ENCODE measurements at places on chromosomes 2 and 18. TPM values are rescaled to one million over a fixed set of nuclear protein-coding genes. Genes with fewer than 3 reads are reported as not detected.

DNA sequence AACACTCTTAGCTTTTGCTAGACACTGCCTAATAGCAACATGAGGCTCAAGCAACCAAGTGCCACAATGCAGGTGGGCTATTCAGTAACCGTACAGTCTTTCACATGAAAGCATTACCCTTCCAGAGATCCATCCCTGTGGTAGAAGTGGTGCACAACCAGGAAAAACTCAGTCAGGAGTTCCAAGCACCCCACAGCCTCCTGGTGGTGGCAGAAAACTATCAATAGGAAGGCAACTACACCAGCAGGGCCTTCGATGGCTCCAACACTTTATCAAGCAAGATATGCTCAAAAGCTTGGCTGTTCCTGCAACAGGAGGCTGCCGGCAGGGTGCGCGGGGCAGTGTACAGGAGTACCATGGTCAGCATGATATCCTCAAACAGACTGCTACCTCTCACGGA is 176.1 kb upstream of the DLGAP1 start:
- H3K4me1 ChIP-seq, result no peaks in the 10 kb centered on the region
- no peaks in the 10 kb centered on the region for H3K36me3 ChIP-seq
- no peak overlapping the region for H3K4me3 ChIP-seq

DNA sequence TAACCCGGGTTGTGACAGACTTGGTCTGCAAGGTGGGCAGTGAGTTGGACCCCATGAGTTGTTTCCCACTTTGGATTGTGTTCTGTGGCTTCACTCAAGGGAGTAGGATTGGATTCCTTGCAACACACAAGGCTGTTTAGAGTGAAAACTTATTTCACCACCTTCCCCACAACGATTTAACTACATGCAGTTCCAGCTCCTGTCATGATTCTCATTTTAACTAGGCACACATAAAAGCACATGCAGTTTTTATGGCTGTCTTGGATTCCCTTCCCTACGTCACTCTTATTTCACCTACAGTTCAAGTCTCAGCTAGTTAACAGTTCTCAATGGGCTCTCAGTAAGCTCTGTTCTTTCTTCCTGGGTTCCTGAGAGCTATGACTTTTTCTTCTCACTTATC is 15.9 kb downstream of the EFEMP1 start:
- H3K27me3 ChIP-seq, result no peaks in the 10 kb centered on the region
- no peaks in the 10 kb centered on the region for H3K4me1 ChIP-seq
- H3K27ac ChIP-seq, result no peak overlapping the region
- DNase-seq, result no peak
- H3K36me3 ChIP-seq, result no peaks in the 10 kb centered on the region
- no peak overlapping the region for H3K4me3 ChIP-seq

GRCh38 chr2:51297488-51297887 is 265.6 kb upstream of the NRXN1 start:
- no peaks in the 10 kb centered on the region for H3K4me1 ChIP-seq
- no peak for DNase-seq
- H3K27ac ChIP-seq, result no peak overlapping the region
- H3K27me3 ChIP-seq, result no peaks in the 10 kb centered on the region
- H3K36me3 ChIP-seq, result no peaks in the 10 kb centered on the region

DNA sequence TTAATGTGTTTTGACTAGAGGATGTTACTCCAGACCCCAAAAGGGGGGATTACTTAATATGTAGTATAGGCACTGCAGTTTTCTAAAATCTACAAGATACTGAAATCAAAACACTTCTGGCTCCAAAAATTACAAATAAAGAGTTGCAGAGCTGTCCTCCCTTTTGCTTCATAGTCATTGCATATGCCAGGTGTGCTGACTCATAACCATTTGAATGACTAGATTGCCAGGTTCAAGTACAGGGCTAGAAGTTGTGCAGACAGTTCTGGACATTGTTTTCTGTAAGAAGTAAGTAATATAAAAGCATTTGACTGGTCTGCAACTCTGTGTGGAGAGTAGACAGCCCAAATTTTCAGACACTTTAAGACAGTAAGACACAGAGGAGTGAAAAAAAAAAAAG is 6.7 kb downstream of the CWC22 start:
- DNase-seq, result no peak
- no peak overlapping the region for H3K27ac ChIP-seq
- no peaks in the 10 kb centered on the region for H3K27me3 ChIP-seq
- no peaks in the 10 kb centered on the region for H3K36me3 ChIP-seq
- H3K4me1 ChIP-seq, result peaks cover 6% of the 10 kb centered on the region
- H3K4me3 ChIP-seq, result no peak overlapping the region

DNA sequence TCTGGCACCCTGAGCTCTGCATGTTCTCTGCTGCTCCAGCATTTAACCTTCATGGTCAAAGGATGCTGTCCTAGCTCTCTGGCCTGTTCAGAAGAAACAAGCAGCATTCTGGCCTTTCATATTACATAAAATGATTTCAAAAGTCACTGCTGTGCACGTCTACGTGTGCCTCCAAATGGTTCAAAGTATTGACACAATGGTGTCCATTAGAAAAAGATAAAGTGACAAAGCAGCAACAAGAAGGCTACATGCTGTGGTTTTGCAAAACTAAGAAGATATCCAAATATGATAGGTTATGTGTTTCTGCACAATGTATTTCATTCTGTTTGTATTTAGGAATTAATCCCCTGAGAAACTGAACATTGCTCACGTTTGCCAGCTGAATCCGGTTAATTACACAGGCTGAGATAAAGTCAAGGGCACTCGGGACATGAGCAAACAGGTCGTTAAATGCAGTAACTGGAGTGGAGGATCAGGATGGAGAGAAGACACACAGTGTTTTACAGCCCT is 258.5 kb downstream of the DOK6 start:
- H3K27ac ChIP-seq, result no peak overlapping the region
- H3K4me3 ChIP-seq, result no peak overlapping the region
- DNase-seq, result no peak
- no peaks in the 10 kb centered on the region for H3K27me3 ChIP-seq

GRCh38 chr18:22709288-22710060 is 223.7 kb upstream of the RBBP8 start:
- no peak overlapping the region for H3K4me3 ChIP-seq
- no peaks in the 10 kb centered on the region for H3K36me3 ChIP-seq
- H3K27ac ChIP-seq, result no peak overlapping the region
- H3K27me3 ChIP-seq, result no peaks in the 10 kb centered on the region

The ARHGAP28 gene
- total RNA-seq, result 0.83 TPM

DNA sequence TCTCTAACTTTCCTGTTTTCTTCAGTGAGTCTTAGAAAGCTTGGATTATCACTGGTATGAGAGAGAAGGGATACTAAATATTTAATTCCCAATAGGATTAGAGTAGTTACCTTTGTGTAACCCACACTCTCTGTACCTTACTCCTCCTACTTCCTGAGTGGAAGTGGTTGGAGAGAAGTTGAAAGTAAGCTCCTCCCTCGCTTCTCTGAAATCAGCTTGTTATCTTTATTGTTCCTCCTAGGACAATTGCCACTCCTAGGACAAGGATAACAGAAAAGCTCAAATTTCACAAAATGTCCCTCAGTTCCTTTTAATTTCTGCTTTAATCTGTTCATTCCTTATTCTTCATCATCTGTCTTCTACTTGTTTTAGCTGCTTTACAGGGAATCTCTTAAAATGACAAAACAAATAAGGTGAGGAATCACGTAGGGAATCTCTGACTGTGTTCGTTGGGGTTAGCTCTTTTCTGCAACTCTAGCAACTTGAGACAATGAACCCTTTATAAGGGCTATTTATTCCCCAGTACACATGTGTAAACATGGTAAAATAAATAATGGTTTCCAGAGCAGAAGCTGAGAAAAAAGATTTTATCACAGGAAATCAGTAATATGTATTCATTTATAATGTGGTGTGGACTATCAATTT is 8.6 kb downstream of the ITPRID2 start:
- H3K27me3 ChIP-seq, result no peaks in the 10 kb centered on the region
- peaks cover 56% of the 10 kb centered on the region for H3K36me3 ChIP-seq
- DNase-seq, result no peak
- H3K4me1 ChIP-seq, result peaks cover 24% of the 10 kb centered on the region
- H3K4me3 ChIP-seq, result no peak overlapping the region

- no peak overlapping the region for H3K4me3 ChIP-seq
- no peaks in the 10 kb centered on the region for H3K27me3 ChIP-seq
- no peaks in the 10 kb centered on the region for H3K36me3 ChIP-seq
- H3K4me1 ChIP-seq, result no peaks in the 10 kb centered on the region
Measured at GRCh38 chr2:212595036-212595654, 56.5 kb upstream of the ERBB4 start.

DNA sequence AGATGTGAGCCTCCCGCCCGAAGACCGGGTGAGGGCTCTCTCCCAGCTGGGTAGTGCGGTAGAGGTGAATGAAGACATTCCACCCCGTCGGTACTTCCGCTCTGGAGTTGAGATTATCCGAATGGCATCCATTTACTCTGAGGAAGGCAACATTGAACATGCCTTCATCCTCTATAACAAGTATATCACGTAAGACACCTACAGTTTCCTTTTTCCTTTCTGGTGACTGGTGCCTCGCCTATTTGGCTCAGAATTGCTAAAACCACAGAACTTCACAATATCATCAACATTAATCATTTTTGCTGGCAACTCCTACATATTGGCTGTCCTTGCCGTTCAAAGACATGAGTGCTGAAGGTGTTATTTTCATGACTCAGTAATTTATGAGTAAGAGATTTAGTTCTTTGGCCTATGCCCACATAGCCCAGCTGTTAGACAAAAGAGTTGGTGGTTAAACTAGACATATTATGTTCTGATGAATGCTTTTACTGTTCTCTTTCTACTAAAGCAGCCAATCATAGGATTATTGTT is 2.2 kb downstream of the STAMBP start:
- peak overlapping the region; percentile 95 for H3K27ac ChIP-seq
- H3K27me3 ChIP-seq, result no peaks in the 10 kb centered on the region
- DNase-seq, result no peak
- H3K4me3 ChIP-seq, result no peak overlapping the region
- H3K4me1 ChIP-seq, result peaks cover 52% of the 10 kb centered on the region

GRCh38 chr18:23311351-23312121 is 141.6 kb upstream of the RIOK3 start:
- H3K4me1 ChIP-seq, result no peaks in the 10 kb centered on the region
- no peak overlapping the region for H3K4me3 ChIP-seq
- H3K27ac ChIP-seq, result no peak overlapping the region
- no peaks in the 10 kb centered on the region for H3K36me3 ChIP-seq

GRCh38 chr2:208280933-208281332 is 14.9 kb downstream of the PIKFYVE start:
- H3K36me3 ChIP-seq, result peaks cover 86% of the 10 kb centered on the region
- DNase-seq, result no peak
- H3K27me3 ChIP-seq, result no peaks in the 10 kb centered on the region
- H3K27ac ChIP-seq, result no peak overlapping the region

- H3K27me3 ChIP-seq, result no peaks in the 10 kb centered on the region
- H3K4me1 ChIP-seq, result no peaks in the 10 kb centered on the region
- no peak for DNase-seq
- no peak overlapping the region for H3K27ac ChIP-seq
- H3K36me3 ChIP-seq, result no peaks in the 10 kb centered on the region
Measured at GRCh38 chr2:201572846-201573508, 70.3 kb downstream of the TMEM237 start.

DNA sequence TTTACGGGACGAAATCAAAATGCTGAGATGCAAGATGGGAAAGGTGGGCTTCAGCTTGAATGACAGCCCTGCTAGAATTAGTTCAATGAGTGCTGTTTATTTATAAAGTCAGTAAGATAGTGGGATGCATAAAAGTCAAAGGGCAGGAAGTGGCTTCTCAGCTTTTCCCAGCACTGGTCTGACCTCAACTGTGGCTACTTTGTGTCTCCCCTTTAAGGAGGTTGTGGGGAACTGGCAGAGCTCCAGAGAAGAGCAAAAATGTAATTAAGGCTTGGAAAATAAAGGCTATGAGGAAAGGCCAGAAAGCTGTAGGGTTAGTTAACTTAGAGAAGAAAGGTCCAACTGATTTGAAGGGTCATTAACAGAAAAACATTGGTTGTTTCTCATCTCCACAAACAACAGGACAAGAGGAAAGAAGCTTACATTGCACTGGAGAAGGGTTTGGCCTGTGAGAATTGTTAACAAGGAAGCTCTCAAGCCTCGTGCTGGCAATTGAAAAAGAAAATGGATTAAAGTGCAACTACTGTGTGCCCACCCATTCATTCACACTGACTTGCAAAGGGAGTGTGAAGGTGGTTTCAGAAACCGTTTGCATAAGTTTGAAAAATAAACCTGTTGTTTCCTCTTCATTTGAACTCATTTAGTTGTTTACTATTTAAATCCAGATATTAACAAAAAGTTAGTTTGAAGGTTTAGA is 68.8 kb upstream of the CD28 start:
- no peaks in the 10 kb centered on the region for H3K27me3 ChIP-seq
- no peak overlapping the region for H3K4me3 ChIP-seq
- DNase-seq, result no peak
- H3K36me3 ChIP-seq, result no peaks in the 10 kb centered on the region
- no peaks in the 10 kb centered on the region for H3K4me1 ChIP-seq

The PDCD1 gene
- total RNA-seq, result 0.11 TPM

GRCh38 chr18:10413722-10414121 is 40.7 kb upstream of the APCDD1 start:
- DNase-seq, result no peak
- no peaks in the 10 kb centered on the region for H3K36me3 ChIP-seq
- H3K27me3 ChIP-seq, result no peaks in the 10 kb centered on the region
- H3K4me1 ChIP-seq, result no peaks in the 10 kb centered on the region
- H3K27ac ChIP-seq, result no peak overlapping the region

GRCh38 chr2:160419776-160420505 is 73.7 kb downstream of the RBMS1 start:
- no peak overlapping the region for H3K4me3 ChIP-seq
- DNase-seq, result no peak
- no peaks in the 10 kb centered on the region for H3K36me3 ChIP-seq
- peaks cover 57% of the 10 kb centered on the region for H3K4me1 ChIP-seq
- peak overlapping the region; percentile 28 for H3K27ac ChIP-seq

- peaks cover 53% of the 10 kb centered on the region for H3K36me3 ChIP-seq
- H3K4me1 ChIP-seq, result peaks cover 23% of the 10 kb centered on the region
- no peaks in the 10 kb centered on the region for H3K27me3 ChIP-seq
Measured at GRCh38 chr18:3251963-3252277, 4.3 kb downstream of the MYL12A start.

The ANKRD30BL gene
- not detected for total RNA-seq

- no peak overlapping the region for H3K4me3 ChIP-seq
- no peak overlapping the region for H3K27ac ChIP-seq
- H3K4me1 ChIP-seq, result peaks cover 31% of the 10 kb centered on the region
- DNase-seq, result no peak
Measured at GRCh38 chr2:121360566-121361300, 75.7 kb upstream of the TFCP2L1 start.

- H3K36me3 ChIP-seq, result peaks cover 51% of the 10 kb centered on the region
- peaks cover 24% of the 10 kb centered on the region for H3K4me1 ChIP-seq
- H3K27ac ChIP-seq, result no peak overlapping the region
- DNase-seq, result no peak
- no peaks in the 10 kb centered on the region for H3K27me3 ChIP-seq
Measured at GRCh38 chr18:55268628-55269275, 309.5 kb upstream of the CCDC68 start.

The IMPACT gene
- 17.6 TPM for total RNA-seq

DNA sequence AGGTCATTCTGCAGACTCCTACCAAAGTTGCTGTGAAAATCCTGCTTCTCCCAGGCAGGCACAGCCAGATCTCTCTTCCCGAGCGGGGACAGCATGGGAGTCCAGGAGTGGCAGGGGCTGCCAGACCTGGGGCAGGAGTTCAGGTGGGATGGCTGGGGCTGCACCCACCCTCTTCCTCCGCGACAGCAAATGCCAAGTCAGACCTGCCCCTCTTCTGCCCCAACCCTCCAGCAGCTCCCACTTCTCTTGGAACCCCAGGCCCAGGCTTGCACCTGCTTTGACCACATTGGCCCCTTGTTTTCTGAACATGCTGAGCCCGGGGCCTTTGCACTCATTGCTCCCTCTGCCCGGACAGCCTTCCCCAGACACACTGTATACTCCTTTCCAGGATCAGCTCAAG is 288.2 kb upstream of the HS6ST1 start:
- DNase-seq, result no peak
- no peak overlapping the region for H3K27ac ChIP-seq
- H3K36me3 ChIP-seq, result no peaks in the 10 kb centered on the region

GRCh38 chr18:65411061-65411460 is 339.8 kb upstream of the CDH7 start:
- H3K4me3 ChIP-seq, result no peak overlapping the region
- H3K36me3 ChIP-seq, result no peaks in the 10 kb centered on the region
